ENCODE measurements at places on chromosomes 13 and 19.

GRCh38 chr19:22735911-22736645 is 47.9 kb downstream of the ZNF99 start:
- no peak for DNase-seq

- no peak for DNase-seq
Observed at GRCh38 chr19:21838646-21839045, 2.7 kb upstream of the ZNF43 start.

- DNase-seq = no peak
Observed at GRCh38 chr19:51503896-51504295, 2.3 kb upstream of the SIGLEC12 start.

DNA sequence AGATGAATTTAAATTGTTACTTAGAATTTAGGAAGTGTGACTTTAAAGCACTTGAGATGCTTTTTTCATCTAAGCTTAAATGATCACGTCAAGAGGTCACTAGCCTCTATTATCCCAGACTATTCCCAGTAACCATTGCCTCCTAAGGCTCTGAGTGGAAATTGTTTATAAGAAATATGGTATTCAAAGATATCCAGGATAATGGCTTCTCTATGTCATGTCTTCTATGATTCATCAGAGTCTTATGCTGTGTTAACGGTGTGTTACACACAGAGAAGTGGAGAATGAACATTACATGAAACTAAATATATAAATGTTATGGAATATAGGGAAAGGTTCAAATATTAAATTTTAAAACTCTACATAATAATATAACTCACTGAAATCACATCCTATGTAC is 79.8 kb upstream of the NBEA start:
- DNase-seq = no peak

DNA sequence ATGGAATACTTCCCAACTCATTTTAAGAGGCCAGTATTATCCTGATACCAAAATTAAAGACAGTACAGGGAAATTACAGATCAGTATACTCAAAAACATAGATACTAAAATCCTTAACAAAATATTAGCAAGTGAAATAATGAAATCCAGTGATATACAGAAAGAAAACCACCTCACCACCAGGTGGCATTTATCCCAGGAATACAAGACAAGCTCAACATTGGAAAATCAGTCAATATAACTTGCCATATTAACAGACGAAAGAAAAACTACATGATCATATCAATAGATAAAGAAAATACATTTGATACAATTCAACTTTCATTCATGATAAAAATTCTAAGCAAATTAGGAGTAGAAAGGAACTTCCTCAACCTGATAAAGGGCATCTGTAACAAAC is 6.7 kb upstream of the GNA15 start:
- peak; percentile 57 for DNase-seq

DNA sequence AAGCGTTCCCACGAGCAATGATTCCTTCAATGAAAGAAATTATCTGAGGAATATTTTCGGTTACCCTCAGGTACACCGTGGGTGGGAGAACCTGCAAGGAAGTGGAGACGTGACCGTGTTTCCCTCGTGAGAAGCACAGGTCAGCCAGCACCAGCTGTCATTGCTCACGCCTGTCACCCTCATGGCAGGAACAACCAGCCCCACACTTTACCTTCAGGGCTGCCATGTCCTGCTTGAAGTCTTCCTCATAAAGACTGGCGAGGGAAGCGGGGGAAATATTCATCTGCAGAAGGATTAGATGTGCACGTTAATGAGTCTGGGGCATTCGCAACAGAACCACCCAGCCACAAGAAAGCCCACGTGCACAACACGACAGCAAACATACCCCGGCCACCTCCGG is 18.2 kb downstream of the CARS2 start:
- no peak for DNase-seq

DNA sequence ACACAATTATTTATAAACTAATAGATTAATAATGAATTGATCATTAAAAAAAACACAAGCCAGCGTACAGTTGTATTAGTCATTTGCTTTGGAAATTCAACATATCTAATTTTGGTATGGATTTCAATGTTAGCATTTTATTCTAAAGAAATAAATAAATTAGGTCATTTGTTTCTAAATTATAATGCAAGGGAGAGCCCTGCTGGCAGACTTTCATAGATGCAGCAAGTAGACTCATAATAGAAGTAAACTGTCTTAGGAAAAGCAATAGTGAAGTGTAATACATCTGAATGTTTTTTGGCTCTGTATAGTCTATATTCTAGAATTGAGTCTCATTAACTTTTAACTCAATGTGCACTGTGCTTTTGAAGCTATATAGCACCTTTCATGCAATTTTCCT is 982.4 kb upstream of the MIR17HG start:
- DNase-seq = peak; percentile 7

GRCh38 chr13:31399690-31400089 is 199.9 kb downstream of the B3GLCT start:
- no peak for DNase-seq

GRCh38 chr13:31409678-31410356 is 210.0 kb downstream of the B3GLCT start:
- DNase-seq = peak; percentile 11

- no peak for DNase-seq
Observed at GRCh38 chr13:71625694-71626093, 241.3 kb downstream of the DACH1 start.

DNA sequence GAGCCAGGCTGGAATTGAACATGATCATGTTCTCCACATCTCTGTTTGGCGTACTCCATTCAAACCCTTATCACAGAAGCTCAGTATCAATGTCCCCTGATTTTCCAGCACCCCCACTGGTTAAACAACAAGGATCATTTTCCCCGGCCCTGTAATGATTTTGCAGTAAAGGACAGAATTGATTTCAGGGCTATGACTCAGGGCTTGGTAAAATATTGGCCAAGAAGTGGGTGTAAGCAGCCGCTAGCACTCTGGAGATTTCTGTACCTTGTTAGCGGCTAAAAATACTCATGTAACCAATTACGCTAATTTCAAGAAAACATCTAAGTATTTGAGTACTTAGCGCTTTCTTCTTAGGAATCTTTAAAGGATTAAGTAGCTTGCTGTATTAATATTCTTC is 69.5 kb upstream of the FNDC3A start:
- no peak for DNase-seq

- DNase-seq = no peak
Observed at GRCh38 chr19:11767633-11768133, 883 bp downstream of the ZNF441 start.

DNA sequence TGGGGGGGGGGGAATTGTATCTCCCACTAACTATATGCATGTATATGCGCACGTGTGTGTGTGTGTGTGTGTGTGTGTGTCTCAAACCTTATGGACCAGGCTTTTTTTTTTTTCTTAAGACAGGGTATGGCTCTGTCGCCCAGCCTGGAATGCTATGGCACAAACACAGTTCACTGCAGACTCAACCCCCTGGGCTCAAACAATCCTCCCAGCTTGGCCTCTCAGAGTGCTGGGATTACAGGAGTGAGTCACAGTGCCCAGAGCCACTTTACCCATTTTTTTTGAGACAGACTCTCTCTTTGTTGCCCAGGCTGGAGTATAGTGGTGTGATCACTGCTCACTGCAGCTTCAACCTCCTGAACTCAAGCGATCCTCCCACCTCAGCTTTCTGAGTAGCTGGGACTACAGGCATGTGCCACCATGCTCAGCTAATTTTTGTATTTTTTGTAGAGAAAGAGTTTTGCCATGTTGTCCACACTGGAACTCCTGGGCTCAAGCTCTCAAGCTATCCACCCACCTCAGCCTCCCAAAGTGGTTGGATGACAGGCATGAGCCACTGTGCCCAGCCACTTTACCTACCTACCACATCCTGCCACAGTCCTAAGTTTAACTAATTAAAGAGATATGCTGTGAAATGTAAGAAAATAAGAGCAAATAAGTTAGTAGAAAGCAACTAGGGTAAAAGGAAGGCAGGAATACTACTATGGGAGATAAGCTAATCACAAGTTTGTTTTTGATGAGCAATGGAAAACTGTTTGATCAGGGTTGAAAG is 2.4 kb downstream of the ZMYM5 start:
- peak; percentile 65 for DNase-seq

DNA sequence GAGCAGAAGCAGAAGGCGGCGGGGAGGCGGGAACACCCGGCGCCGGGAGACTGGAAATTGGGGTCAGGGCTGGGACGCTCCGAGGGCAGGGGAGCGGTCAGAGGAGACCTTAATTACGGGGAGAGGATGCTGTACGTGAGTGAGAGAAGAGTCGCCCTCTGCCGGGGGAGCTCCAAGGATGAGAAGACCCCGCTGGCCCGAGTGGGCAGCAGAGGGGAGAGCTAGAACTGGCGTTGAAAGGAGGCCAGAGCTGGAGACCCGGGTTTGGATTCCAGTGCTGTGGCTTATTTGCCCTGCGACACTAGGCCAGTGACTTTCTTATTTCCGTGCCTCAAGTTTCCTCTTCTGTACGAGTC is 536 bp downstream of the FAM32A start:
- peak; percentile 50 for DNase-seq

DNA sequence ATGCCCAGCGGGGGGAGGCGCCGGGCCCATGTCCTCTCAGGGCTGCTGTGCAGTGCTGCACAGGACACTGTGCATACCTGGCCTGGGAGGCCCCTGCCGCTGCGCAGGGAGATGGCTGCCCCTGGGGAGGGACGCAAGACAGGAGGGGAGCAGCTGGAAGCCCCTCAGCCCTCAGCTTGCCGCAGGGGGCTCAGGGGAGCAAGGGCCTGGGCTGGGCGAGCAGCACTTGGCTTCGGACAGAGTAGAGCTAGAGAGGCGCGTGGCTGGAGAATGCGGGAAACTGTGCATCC is 10.9 kb downstream of the CHERP start:
- no peak for DNase-seq

DNA sequence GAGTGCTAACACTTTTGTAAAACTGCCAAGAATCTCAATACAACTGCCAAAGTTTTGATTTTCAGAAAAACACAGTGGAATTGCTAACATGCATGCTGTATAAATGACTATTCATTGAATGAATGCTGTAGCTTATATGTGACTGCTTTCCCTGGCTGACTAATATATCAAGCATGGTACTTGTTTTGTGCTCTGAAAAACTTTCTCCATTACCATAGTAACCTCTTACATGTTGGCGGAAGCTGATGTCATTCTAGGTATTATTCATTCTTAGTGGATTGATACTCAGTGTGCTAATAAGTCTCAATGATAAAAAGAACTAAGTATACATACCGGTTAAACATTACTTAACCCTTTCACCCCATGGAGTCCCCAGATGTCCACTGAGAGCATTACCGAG is 166.1 kb upstream of the MYO16 start:
- peak; percentile 70 for DNase-seq

DNA sequence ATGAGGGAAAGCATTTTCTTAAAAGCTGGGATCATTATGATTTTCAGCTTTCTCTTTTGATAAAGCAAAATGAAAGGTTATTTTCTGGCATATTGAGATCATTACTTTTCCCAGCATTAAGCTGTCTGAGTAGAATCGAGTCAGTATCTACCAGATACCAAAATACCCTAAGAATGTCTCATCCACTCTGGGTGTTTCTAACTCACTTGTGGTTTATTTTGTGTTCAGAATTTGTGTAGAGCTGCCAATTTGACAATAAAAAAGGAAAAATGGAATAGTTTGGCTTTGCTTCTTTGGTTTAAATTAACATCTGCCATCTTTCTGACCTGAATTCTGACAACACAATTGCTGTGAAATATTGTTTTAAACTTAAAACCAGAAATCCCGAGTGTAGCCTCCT is 438.7 kb upstream of the ARGLU1 start:
- no peak for DNase-seq

DNA sequence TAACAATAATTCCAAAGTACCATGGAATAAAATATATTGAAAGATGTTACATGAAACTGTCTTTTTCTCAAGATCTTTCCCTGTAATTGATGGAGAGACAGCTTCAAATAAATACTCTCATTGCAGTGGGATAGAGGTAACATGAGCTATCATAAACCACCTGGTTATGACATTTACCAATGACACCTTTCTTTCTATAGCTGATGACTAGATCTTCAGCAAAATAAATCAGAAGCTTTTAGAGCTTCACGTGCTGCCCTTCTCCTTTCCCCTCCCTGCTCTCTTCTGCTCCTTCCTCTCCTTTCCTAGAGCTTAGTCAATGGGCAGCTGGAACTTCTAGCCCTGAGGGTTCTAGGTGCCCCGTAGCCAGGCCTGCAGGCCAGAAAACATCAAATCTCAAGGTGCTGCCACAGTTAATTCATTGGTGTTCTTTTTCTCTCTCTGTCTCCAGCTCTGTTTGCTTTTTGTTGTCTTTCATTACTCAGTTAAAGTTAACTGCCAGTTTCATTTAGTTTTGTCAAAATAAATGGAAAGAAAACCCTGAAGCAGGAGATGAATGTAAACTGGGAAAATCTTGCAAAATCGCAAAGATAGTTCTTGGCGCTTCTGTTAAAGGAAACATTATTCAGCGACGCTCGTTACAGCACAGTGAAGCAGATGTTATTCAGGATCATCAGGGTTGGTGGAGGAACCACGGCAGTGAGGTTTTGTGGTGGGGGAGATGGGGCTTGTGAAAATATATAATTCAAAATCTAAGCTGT is 8.3 kb upstream of the METTL21C start:
- no peak for DNase-seq

- no peak for DNase-seq
Observed at GRCh38 chr19:32022044-32022640, 323.3 kb upstream of the ZNF507 start.

GRCh38 chr19:41415154-41415571 is 12.0 kb downstream of the B3GNT8 start:
- DNase-seq = no peak

DNA sequence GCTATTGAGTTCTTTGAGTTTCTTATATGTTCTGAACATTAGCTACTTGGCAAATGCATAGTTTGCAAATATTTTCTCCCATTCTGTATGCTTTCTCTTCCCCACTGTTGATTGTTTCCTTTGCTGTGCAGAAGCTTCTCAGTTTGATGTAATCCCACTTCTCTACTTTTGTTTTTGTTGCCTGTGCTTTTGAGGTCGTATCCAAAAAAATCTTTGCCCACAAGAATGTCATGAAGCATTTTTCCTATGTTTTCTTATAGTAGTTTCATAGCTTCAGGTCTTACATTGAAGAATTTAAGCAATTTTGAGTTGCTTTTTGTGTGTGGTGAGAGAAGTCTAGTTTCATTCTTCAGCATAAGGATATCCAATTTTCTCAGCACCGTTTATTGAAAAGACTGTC is 536.7 kb upstream of the ARGLU1 start:
- DNase-seq = no peak

DNA sequence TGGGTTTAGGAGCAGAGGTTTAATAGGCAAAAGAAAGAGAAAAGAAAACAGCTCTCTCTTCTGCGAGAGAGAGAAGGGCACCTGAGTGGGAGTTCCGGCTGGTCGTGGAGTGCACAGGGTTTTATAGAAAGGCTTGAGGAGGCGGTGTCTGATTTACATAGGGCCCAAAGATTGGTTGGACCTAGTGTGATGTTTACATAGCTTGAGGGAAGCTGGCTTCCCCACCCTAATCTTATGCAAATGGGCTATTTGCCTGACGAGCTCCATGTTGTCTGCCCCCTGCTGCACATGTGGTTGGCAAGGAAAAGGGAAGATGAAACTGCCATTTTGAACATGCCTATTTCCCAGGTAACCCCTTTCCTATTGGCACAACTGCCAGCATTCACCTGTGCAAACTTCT is 21.5 kb upstream of the MEDAG start:
- no peak for DNase-seq

- DNase-seq = no peak
Observed at GRCh38 chr13:43487461-43487860, 299.3 kb downstream of the ENOX1 start.
